Heart right ventricle (tissue), 16 donors: ENCODE measurements at places on chromosomes 6 and 20. TPM values are rescaled to one million over a fixed set of nuclear protein-coding genes. Genes with fewer than 3 reads are reported as not detected.
A peak's percentile ranks its signal among the peaks of the same experiment; 100 is the strongest.

DNA sequence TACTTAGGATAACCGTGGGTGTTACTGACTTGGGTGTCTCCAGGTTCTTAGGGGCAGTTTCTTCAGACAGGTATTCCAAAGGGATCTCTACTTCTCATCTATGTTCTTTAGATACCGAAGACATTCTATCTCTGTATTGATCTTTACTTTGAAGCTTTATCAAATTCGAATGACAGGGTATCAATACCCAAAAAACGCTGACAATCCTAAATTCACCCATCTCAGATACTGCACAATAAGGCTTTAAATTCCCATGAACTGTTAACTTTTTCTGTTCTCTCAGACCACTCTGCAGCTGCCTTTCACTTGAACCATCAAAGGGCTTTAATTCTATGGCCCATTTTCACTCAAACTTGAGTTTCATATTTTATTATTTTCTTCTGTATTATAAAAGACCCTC lies 72.1 kb downstream of the ZDHHC14 start:
- peaks cover 18% of the 10 kb centered on the region for H3K4me1 ChIP-seq
- no peaks in the 10 kb centered on the region for H3K27me3 ChIP-seq
- H3K4me3 ChIP-seq: no peak overlapping the region
- no peaks in the 10 kb centered on the region for H3K36me3 ChIP-seq
- no peak for DNase-seq

Gene CDSN
- not detected for total RNA-seq

DNA sequence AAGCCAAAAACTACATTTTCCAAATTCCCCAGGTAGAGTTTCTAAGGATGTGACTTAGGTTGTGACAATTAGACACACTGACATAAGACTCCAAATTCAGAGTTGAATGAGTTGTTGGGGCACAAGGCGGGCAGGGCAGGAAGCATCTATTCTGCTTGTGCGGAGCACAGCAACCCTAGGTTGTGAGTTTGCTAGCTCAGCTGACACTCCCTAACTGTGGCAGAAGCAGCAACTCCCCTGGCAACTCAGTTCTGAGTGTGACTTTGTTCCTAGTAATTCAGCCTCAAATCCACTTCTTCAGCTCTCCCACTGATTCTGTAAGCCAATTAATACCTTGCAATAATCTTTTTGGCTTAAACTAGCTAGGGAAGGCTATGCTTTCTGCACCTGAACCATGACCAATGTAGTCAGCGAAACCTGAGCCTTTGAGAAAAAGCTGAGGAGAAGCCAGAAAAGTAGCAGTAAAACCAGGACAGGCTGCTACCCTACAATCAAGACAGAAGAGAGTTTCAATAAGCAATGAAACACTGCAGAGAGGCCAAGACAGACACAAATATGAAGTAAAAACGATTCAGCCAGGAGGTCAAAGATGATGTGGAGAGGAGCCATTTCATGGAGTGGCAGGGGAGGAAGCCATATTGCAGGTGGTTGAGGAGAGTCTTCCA lies 30.0 kb upstream of the PAQR8 start:
- no peaks in the 10 kb centered on the region for H3K4me1 ChIP-seq
- no peaks in the 10 kb centered on the region for H3K27me3 ChIP-seq

Gene PREX1
- total RNA-seq: 4.6 TPM

- peak; percentile 72 for DNase-seq
- peaks cover 11% of the 10 kb centered on the region for H3K4me1 ChIP-seq
- H3K27me3 ChIP-seq: no peaks in the 10 kb centered on the region
- no peak overlapping the region for H3K4me3 ChIP-seq
These were observed 65.2 kb downstream of the RIPOR3 start for GRCh38 chr20:50625986-50626677.

DNA sequence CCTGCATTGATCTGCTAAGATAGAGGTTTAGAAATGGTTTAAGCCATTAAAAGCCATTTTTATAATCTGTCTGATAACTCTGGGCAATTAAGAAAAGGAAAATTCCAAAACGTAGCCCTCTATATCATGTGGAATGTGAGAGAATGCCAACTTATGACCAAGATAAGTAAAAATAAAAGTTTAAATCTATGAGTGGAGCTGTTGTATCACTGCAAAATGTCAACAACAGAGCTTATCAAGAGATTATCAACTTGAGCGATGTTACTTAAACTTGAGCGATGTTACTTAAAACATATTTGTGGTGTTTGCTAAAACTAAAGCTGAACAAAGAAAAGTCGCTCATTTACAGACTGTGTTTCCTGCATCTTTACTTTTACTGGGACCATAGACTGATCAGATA lies 46.9 kb upstream of the SCML4 start:
- no peaks in the 10 kb centered on the region for H3K27me3 ChIP-seq
- no peak for DNase-seq
- H3K27ac ChIP-seq: no peak overlapping the region
- H3K36me3 ChIP-seq: peaks cover 79% of the 10 kb centered on the region
- no peaks in the 10 kb centered on the region for H3K4me1 ChIP-seq
- no peak overlapping the region for H3K4me3 ChIP-seq

DNA sequence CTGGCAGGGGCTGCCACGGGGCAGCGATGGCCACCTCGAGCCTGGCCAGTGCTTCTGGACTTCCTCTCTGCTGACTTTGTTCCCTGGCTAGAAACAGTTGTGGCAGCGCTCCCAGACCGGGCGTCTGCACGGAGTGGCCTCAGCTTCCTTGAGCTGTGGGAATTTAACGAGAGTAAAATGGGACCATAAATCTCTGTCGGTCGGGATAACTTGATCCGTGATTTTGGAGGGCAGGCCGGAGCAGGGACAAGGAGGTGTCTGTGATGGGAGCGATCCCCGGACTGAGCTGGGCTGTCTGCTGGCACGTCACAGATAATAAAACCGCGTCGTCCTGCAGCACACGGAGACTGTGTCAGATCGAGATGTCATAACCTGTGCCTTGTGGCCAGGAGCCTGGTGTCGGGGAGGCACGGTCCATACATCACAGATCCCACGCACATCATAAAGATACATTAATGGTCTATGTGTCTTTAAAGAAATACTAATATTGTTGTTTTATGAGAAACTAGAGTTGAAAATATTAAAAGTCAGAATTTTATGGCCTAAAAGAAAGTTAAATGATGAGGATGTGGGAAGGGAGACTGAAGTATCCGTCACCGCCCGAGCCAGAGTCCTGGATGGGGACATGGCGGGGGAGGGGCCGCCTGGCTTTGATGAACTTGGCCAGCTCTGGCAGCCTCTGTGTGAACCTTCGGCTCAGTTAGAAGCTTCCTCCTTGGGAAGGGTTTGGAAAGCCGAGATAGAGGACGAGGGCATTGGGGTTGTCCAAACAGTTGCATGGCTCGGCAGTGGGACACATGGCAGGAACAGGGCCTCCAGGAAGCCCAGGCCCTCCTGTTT lies 6.5 kb upstream of the RBBP8NL start:
- H3K4me3 ChIP-seq: no peak overlapping the region
- H3K27ac ChIP-seq: no peak overlapping the region
- H3K27me3 ChIP-seq: no peaks in the 10 kb centered on the region
- DNase-seq: no peak

Gene ARHGAP40
- total RNA-seq: not detected

Gene ACTL10
- not detected for total RNA-seq

- no peak overlapping the region for H3K4me3 ChIP-seq
- no peak for DNase-seq
- no peaks in the 10 kb centered on the region for H3K36me3 ChIP-seq
- H3K4me1 ChIP-seq: no peaks in the 10 kb centered on the region
- no peak overlapping the region for H3K27ac ChIP-seq
- no peaks in the 10 kb centered on the region for H3K27me3 ChIP-seq
These were observed 68.0 kb downstream of the EYA2 start for GRCh38 chr20:46962452-46963195.

Gene ZSCAN26
- total RNA-seq: 16.3 TPM

- peak overlapping the region; percentile 1 for H3K27ac ChIP-seq
- H3K27me3 ChIP-seq: no peaks in the 10 kb centered on the region
- no peak overlapping the region for H3K4me3 ChIP-seq
- H3K36me3 ChIP-seq: no peaks in the 10 kb centered on the region
- no peak for DNase-seq
These were observed 712.0 kb upstream of the NRSN1 start for GRCh38 chr6:23414051-23414445.

- no peak overlapping the region for H3K27ac ChIP-seq
- no peak overlapping the region for H3K4me3 ChIP-seq
- peaks cover 52% of the 10 kb centered on the region for H3K36me3 ChIP-seq
- no peaks in the 10 kb centered on the region for H3K27me3 ChIP-seq
- H3K4me1 ChIP-seq: peaks cover 57% of the 10 kb centered on the region
- peak; percentile 82 for DNase-seq
These were observed 12.9 kb upstream of the MROH8 start for GRCh38 chr20:37192137-37192854.
